Activated T-cell treated with anti-CD3 and anti-CD28 coated beads for 24 hours (primary cell): ENCODE measurements at places on chromosomes 2 and 18.

DNA sequence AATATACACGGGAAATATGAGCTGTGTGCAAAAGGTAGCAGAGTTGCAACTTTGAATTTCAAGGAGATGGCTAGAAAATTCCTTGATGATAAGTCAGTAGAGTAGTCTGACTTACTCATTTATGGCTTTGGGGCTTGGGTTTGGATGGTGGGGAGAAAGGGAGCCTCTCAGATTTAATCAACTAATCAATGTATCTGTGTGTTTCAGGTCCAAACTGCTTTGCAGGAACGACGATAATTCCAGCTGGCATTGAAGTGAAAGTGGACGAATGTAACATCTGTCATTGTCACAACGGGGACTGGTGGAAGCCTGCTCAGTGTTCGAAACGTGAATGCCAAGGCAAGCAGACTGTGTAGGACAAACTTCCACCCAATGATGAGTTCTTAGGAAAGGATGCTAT is 164.6 kb downstream of the VWC2L start:
- no peak for DNase-seq

DNA sequence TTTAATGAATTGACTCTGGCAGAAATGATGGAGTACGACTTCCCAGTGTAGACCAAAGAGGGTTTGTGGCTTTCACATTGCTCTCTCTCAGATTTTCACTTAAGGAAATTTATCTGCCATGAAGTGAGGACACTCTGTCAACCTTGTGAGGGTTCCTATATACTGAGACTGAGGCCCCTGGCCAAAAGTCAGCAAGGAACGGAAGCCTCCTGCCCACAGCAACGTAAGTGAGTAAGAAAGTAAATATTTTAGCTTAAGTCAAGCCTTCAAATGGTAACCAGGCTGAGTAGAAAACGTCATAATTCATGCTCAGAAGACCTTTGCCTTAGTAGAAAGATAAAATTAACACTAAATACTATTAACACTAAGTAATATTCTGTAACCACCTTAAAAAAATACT is 1080.5 kb upstream of the ACVR2A start:
- no peak for DNase-seq

GRCh38 chr2:201257956-201258665 is 2.2 kb upstream of the CASP8 start:
- DNase-seq, result peak; percentile 81

DNA sequence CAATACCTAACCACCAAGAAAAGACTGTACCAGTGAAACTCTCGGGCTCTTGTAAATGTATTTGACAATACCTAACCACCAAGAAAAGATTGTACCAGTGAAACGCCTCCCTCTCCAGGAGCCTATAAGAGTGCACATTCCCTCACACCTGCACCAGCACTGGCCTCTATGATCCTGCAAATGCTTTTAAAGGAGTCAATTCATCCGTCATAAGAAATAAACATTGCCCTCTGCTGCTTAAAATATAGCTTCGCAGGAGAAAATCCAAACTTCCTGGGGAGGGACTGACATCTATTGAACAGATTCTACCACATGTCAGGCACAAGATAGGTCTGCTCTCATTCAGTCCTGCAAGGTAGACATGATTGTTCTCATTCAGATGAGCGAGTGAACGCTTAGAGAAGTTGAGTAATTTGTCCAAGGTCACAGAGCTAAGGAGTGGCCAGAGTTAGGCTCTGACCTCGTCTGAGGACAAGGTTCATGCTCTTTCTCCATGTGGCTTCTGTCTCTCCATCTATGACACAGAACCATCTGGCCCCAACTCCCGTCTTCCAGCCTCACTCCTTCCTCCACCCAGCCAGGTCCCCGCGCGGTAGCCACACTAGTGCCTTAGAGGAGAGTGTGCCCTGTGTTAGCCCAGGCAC is 38.7 kb downstream of the MCFD2 start:
- DNase-seq, result no peak

DNA sequence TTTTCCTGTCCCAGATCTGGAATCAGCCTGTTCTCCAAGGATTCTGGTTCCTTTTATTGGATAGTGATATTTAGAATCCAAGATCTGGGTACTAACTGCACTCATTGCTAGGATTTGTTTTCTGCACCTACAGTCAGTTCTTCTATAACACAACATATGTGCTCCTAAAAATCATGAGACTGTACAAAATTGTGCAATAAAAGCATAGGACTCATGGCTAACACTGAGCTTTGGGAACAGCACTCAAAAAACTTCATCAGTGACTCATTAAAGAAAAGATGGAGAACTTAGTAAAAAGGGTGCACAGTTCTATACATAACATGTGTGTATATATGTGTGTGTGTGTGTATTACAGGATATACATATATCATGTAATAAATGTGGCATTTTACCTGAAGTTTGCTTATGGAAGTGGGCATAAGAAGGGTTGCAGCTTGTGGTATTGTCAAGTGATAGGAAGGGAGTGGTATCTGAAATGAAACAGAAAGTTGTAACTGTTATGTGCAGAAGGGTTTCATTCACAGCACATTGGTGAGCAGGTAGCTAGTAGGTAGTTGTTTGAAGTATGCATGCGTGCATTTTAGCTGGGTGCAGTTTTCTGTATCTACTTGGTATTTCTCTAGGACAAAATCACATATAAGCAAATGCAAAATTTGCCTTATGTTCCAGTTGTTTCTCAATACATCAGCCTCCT is 5.9 kb upstream of the SCYGR2 start:
- no peak for DNase-seq
